ENCODE measurements at places on chromosomes 7 and 10.
A peak's percentile ranks its signal among the peaks of the same experiment; 100 is the strongest.

- DNase-seq: no peak
These were observed 80.7 kb downstream of the HIPK2 start for GRCh38 chr7:139697056-139697455.

- no peak for DNase-seq
These were observed 271.0 kb upstream of the PODXL start for GRCh38 chr7:131827421-131827820.

DNA sequence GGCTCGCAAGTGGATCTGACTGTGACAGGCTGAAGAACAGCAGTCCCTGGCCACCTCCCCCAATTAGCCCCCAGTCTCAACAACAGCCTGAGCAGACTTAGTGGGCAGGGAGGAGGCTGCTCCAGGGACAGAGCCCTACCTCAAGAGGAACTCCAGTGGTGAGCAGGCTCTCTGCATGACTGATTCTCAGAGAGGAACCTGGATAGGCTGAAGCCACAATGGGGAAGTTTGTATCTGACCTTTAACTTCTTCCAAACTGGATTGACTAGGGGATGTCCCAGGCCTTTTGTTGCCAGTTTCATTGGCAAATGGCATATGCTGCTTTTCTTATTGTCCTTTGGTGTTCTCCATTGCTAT is 93.0 kb downstream of the ARHGAP22 start:
- no peak for DNase-seq

- DNase-seq: no peak
These were observed 7.1 kb upstream of the ZNF117 start for GRCh38 chr7:64997927-64998391.

- DNase-seq: no peak
These were observed 88.3 kb upstream of the CACUL1 start for GRCh38 chr10:118842843-118843624.

DNA sequence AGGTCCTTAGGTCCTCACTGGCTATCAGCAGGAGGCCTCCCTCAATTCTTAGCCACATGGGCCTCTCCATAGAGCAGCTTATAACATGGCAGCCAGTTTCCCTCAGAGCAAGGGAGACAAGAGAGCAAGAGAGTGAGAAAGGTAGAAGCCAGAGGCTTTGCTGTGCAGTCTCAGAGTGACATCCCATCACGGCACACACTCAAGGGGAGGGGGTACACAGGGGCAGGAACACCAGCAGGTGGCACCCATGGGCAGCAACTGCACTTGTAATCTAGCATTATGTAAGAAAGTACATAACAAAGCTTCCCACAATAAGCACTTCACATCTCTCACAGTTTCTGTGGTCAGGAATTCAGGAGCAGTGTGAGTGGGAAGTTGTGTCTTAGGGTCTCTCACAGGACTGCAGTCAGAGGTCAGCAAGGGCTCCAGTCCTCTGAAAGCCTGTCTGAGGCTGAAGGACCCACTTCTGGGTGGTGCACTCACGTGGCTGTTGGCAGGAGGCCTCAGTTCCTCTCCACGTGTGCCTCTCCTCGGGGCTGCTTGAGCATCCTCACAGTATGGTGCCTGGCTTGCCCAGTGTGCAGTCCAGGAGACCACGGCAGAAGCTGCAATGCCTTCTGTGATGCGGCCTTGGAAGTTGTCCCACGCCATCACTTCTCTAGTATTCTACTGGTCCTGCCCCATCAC is 159.4 kb downstream of the OAT start:
- no peak for DNase-seq

DNA sequence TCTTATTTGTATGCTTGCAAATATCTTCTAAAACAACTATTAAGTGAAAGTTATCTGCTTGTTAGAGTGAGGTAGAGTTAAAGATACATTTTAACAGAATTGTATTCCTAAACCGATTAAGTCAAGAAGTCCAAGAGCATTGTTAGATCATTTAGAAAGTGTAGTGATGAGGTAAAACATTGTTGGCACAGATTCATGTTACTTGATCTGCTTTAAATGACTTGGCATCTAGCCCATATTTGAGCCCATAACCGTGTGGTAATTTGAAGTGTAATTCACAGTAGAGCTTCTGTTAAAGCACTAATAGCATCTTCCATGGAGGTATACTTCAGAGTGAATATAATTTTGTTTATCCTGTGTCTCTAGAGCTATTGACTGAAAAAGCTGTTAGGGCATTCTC is 62.1 kb downstream of the PTEN start:
- peak; percentile 76 for DNase-seq

DNA sequence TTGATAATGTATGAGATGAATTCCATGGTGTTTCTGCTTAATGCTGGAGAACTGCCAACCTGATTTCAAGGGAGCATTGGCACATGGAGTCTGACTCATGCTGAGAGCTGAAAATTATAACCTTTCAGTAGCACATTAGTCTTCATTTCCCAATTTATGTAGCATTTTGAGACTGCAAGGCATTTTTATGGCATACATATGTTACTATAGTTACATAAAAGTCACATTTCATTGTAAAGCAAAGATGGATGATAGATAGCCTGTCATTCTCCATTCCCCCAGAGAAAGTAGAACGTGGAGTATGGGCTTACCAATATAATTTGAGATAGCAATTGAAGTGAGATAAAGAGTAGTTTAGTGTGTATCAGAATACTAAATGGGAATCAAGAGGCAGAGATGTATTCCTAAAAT is 103.1 kb downstream of the SLC16A9 start:
- peak; percentile 80 for DNase-seq

GRCh38 chr7:18030758-18031157 is 3.1 kb upstream of the PRPS1L1 start:
- DNase-seq: no peak

GRCh38 chr7:66630531-66630930 is 1.9 kb downstream of the KCTD7 start:
- no peak for DNase-seq

GRCh38 chr7:128404143-128404681 is 5.6 kb downstream of the IMPDH1 start:
- no peak for DNase-seq

- no peak for DNase-seq
These were observed 301.3 kb upstream of the KLF6 start for GRCh38 chr10:4086131-4086898.

DNA sequence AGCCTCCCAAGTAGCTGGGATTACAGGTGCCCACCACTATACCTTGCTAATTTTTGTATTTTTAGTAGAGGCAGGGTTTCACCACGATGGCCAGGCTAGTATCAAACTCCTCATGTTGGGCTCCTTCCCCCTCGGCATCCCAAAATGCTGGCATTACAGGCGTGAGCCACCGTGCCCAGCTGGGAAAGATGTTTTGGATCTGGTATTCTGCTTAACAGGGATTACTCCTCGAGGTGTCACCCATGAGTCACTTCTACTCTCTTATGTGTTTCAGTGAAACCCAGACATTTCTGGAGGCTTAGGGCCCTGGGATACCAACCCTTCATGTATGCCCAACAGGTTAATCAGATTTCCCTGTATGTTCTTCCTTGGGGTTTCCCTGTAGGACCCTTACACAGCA is 11.8 kb upstream of the OPN4 start:
- DNase-seq: no peak

DNA sequence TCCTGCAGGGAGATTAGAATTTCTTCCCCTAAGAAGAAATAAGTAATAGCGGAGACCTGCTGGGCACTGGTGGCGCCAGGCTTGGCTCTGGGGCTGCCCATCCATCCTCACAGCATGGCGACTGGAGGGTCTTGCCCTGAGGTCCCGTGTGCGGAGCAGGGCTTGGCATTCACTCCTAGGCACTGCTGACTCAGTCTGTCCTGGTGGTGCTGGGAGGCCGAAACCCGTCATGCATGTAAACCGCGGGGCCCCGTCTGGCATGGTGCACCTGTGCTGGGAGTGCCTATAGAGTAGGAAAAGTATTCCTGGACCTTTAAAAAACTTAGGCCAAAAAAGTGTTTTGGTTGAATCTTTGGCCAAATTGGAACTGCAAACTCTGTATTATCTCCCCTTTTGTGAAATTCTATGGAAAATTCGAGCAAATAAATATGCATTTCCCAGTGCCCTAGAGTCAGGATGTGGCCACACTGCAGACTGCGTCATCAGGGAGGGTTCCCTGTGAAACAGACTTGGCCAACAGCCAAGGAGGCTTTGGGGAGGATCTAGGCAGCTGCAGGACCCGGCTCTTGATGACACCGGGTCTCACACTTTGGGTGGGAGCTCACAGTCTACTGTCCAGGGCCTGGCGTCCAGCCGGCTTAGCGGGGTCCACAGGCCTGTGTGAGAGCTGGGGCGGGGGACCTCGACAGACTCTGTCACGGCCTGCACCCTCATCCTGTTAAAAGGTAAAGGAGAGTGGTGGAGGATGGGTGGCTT is 122.3 kb downstream of the VIPR2 start:
- DNase-seq: no peak

DNA sequence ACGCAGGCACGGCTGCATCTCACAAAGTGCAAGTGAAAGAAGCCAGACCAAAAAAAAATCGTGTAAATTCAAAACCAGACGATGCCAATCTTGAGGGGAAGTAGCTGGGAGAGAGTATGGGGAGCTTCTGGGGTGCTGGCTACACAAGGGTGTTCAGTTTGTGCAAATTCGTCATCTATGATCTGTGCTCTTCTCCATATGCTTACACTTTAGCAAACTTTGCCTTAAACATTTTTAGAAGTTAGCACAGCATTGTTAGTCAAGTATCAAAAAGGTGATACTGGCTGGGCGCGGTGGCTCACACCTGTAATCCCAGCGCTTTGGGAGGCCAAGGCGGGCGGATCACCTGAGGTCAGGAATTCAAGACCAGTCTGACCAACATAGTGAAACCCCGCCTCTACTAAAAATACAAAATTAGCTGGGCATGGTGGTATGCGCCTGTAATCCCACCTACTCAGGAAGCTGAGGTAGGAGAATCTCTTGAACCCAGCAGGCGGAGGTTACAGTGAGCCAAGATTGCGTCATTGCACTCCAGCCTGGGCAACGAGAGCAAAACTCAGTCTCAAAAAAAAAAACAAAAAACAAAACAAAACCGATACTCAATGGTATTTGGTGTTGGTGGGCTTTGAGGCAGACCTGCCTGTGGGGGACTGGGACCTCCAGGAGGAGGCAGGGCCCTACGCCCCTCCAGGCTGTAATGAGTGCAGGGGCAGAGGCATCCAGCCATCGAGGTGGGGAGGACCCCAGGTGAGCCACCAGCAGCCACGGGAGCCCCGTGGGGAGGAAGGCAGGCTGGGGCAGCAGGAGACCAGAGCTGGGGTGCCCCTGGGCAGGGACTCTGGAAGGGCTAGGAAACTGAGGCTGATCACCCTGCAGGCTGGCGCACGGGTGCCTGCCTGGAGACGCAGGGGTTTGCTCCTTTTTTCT is 150.0 kb downstream of the PRKAG2 start:
- DNase-seq: no peak

DNA sequence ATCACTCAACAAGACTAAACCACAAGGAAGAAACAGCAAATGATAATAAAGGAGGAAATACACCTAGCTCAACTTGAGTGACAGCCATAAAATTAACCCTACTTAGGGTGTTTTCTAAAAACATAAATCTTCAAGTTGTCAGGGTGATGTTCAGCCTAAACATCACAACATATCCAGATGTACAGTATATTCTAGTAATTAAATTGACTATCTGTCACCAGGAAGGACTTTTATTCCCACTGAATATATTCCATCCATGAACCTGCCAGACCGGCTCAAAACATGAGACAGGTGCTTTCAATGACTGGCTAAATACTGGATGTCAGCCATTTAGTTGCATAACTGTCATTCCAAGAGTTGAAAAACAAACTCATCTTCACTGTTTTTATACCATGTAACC is 298.1 kb upstream of the NEBL start:
- no peak for DNase-seq

GRCh38 chr10:5125315-5126044 is 31.3 kb downstream of the AKR1C3 start:
- DNase-seq: no peak

- no peak for DNase-seq
These were observed 10.4 kb downstream of the NUB1 start for GRCh38 chr7:151351967-151352366.

DNA sequence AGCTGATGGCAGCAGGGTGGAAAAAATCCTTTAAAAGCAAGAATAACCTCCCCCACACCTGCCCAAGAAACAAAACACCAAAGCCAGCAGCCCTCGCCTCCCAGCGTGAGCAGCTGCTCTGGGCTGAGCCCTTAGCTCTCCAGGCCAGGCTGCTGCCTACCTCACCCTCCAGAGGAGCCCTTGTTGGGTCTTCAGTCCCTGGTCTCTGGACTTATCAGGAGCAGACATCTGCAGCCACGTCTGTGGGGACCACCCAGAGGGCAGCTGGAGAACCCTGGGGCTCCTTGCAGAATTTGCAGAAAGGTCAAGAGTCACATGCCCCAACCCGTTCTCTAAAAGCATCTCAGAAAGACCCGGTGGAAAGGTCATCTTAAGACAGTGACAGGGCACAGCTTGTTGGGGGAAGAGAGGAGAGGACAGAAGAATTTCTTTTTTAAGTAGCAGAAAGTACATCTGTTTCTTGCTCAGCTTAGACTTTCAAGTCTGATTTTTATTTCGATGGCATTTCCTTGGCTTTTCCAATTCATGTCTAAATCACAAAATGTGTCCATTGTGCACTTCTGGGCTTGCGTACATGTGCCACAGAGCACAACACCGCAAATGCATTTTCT is 425.7 kb upstream of the NFE2L3 start:
- no peak for DNase-seq

- no peak for DNase-seq
These were observed 6.4 kb downstream of the TUBGCP2 start for GRCh38 chr10:133302230-133302629.

- no peak for DNase-seq
These were observed 97.0 kb upstream of the PALS2 start for GRCh38 chr7:24476227-24476626.

DNA sequence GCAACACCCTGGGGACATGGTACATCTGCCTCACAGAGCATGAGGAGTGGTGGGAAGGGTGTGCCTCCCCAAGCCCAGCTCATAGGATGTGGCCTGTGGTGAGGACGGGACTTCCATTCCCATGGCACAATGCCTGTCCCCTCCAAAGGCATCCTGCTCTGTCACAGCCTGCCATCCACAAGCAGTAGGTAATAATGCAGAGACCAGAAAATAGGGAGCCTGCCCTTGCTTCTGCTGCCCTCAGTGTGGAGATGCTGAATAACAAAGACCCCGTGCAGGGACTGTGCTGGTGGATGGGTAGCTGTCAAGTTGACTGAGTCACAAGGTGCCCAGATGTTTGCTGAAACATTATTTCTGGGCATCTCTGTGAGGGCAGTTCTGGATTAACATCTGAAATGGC is 199.9 kb upstream of the GRB10 start:
- DNase-seq: no peak
